NCI-H1417 treated with DMSO at 0.1 percent for 48 hours (cell line): ENCODE measurements at places on chromosomes 13 and 19.

- DNase-seq: no peak
Observed at GRCh38 chr13:50910485-50910805, 854 bp downstream of the RNASEH2B start.

DNA sequence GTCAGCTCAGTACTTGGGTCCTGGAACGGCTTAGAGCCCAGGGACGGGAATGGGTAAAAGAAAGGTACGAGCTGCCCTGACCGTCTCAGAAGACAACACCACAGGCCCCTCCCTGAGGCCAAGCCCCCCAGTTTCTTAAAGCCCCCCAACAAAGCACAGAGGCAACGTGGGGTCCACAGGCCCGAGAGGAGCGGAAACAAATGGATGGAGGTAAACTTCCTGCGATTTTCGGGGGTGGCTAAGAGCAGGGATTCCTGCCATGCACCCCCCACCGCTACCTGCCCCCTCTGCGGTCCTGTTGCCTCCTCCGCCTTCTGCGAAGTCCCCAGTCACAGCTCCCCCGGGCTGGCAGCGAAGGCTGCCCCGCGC lies 48.2 kb downstream of the PTPRS start:
- no peak for DNase-seq

DNA sequence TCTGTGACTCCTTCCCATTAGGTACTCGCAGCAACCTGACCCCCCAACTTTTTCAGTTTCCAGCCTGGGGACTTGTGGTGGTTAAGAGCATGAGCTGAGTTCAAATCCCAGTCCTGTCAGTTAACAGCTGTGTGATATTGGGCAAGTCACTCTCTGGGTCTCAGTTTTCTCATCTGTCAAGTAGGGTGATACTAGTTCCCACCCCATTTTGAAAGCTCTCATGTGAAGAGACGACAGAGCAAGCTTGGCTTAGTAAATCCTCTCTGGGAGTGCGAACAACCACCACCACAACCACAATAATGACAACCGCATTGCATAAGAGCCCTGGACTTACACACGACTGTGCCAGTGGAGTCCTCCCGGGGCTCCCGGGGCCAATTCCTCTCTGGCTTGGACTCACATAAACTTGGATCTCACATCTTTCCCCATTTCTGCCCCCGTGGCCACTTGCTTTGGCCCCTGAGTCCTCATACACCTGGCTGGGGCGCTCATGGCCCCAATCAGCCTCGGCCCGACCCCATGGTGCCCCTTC lies 454 bp downstream of the BLVRB start:
- DNase-seq: no peak

DNA sequence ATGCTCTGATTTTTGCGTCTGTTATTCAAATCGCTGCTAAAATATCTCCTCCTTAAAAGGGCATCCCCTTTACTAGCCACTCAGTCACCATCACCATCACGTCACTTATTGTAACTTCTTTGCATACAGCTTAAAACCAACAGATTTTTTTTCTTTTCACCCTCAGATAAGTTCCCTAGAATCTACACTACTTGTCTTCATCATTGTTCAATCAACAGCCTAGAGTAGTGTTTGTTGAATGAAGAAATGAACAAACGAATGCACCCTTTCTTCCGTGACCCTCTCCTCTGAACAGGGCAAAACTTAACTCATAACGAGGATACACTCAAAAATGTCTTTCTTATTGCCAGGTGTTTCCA lies 1.1 kb upstream of the AKAP11 start:
- DNase-seq: no peak

GRCh38 chr13:109647699-109648098 lies 138.7 kb downstream of the IRS2 start:
- no peak for DNase-seq

- DNase-seq: no peak
Observed at GRCh38 chr19:58325311-58326022, 1.3 kb upstream of the ZSCAN22 start.

- no peak for DNase-seq
Observed at GRCh38 chr13:98103942-98104880, 38.7 kb upstream of the FARP1 start.

DNA sequence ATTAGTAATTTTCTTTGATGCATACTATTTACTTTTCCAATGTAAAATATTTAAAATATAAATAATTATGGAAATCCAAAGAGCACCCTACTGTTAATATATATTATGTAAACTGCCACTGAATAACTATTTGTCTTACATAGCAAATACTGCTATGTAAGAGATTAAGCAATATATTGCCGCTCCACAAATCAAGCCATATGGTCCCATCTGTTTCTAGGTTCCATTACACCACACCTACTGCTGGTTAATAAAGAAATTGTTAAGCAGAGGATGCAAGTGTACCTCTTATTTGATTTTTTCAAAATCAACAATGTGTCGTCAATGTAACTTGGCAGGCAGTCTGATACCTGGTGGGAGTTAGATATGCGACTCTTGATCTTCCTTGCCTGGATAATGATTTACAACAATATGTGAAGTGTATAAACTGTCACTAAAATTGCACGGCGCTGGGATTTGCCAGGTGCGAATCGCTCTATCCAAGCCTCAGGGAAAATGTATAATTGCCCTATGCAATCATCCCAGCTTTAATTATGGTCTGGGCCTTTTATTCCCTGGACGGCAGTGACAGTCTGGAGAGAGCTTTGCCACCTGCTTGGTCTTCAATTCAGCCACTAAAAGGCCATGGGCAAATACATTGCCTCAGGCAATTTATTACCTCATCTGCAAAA lies 16.0 kb downstream of the SMAD9 start:
- peak; percentile 99 for DNase-seq

- no peak for DNase-seq
Observed at GRCh38 chr13:45412274-45413049, 5.7 kb downstream of the SLC25A30 start.

GRCh38 chr19:4367781-4368127 lies 24.4 kb downstream of the MPND start:
- no peak for DNase-seq

GRCh38 chr19:48696353-48697010 lies 711 bp downstream of the FUT2 start:
- no peak for DNase-seq

DNA sequence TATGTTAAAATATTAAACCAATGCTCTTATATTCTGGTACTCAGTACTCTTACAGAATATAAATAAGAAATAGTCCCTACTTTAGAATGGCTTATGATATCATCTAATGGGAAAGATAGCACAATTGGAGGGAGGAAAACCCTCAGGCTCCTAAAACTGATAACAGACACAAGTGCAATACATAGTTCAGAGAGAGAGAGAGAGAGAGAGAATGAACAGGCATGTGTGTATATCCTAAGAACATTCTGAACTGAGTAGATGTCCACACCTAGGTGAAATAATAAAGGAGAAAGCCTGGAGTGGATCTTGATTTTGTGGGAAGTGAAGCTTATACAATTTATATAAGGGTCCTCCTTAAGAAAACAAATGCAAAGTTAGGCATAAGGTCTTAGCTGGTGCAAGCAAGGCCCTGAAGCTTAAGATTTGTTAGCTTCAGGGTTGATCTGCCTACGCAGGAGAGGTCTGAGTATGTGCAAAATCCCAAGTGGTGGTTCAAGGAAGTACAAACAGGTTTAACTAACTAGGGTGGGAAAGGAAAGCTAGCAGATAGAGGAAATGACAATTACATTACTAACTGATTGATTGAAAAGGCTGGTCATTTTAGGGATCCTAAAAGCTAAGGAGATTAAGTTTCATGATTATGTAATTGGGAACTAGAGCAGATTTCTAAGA lies 53.3 kb downstream of the SOX21 start:
- no peak for DNase-seq

GRCh38 chr13:39874331-39875053 lies 219.0 kb downstream of the COG6 start:
- no peak for DNase-seq

GRCh38 chr13:77335543-77335942 lies 8.6 kb upstream of the MYCBP2 start:
- no peak for DNase-seq

GRCh38 chr13:59745392-59745788 lies 418.3 kb downstream of the DIAPH3 start:
- no peak for DNase-seq

GRCh38 chr13:48505012-48505411 lies 27.9 kb downstream of the RCBTB2 start:
- no peak for DNase-seq

DNA sequence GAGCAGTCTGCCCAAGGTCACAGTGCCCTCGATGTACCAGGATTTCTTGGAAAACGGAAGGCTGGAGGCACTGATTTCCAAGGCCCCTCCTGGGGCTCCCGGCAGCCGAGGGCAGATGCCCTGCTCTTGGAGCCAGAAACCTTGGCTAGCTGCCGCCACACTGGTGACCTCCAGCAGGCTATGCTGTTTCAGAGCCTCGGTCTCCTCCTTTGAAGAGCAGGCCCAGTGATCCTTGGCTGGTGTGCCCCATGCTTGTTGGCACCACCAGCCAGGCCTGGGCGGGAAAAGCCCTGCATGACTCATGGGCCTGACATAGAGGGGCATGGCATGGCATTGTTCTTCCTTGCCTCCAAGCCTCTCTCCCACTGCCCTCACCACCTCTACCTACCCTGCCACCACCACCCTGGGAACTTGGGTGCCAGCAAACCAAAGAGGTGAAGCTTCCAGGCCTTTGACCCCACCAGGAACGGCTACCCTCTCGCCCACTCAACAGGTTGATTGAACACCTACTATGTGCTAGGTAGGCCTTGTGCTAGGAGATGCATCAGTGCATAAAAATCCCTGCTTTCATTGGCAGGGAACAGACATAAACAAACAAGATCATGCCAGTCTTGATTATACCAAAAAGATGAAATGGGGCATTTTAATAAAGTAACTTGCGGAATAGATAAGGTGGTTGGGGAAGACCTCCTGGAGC lies 1.6 kb upstream of the CLEC11A start:
- no peak for DNase-seq

- DNase-seq: no peak
Observed at GRCh38 chr13:51764184-51765141, 39.5 kb downstream of the DHRS12 start.

DNA sequence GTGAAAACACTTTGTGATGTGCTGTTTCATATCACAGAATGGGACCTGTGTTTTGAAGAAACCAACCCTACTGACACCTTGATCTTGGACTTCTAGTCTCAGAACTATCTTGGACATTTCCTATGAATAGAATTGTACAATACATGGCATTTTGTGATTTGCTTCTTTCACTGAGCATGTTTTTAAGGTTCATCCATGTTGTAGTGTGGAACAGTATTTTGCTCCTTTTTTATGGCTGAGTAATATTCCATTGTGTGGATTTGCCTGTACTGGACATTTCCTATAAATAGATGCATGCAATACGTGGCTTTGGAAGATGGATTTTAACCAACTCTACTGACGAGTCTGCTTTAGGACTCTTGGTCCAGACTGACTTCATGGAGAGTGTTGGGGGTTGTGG lies 46.8 kb downstream of the VAV1 start:
- DNase-seq: no peak

GRCh38 chr19:32224371-32225244 lies 120.8 kb upstream of the ZNF507 start:
- no peak for DNase-seq

- DNase-seq: no peak
Observed at GRCh38 chr19:53538378-53539109, 599 bp downstream of the ZNF331 start.

DNA sequence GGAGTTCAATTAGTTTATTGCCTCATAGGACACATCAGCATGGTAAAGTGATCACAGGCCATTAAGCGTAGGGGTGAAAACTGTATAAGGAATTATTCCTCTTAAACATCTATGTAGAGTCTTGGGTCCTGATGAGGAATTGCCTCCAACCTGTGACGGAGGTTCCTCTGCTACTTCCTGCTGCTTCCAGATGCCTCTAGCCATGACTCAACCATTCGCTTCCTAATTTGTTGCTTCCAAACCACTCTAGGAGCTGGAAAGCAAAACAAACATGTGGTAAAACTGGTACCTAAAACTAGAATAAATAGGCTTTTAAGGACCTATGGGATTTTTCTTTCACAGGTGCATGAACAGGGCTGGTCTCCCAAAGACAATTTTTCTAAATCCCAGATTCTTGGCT lies 253.8 kb downstream of the KLF12 start:
- no peak for DNase-seq

DNA sequence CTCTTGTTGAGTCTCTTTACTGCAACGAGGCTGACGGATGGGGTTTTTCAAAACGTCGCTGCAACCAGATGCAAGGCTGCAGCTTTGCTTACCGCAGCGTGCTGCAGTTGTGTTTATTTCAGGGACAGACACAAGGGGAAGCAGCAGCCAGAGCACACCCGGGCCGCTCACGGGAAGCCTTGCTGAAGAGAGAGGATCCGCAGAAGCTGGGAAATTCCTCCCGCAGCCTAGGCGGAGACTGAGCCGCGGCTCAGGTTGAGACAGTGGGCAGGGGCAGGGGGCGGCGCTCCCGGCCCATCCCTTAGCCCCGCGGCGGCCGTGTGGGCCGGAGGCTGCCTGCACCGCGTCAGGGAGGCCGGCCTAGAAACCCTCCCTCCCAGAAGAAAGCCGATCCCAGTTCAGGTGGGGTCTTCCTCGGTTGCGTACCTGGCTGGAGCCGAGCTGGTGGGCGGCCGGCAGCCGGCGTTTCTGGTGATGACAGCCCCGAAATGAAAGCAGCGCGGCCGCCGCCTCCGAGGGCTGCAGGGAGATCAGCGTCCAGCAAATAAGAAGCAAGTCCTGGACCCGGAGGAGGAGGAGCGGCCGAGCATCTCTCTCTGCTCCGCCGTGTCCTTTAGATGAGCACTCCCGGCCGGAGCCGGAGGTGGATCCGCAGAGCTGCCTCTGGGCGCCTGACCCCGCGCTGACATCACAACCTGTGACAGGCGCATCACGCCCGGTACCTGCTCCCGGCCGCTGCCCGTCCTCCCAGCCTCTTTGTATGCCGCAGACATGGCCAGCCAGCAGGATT lies at the start of gene FRY:
TSS of gene FRY (plus strand) at position 750 of the 790 bp plus-strand sequence. CDS start at position 772, 22 bp downstream.
- no peak for DNase-seq

DNA sequence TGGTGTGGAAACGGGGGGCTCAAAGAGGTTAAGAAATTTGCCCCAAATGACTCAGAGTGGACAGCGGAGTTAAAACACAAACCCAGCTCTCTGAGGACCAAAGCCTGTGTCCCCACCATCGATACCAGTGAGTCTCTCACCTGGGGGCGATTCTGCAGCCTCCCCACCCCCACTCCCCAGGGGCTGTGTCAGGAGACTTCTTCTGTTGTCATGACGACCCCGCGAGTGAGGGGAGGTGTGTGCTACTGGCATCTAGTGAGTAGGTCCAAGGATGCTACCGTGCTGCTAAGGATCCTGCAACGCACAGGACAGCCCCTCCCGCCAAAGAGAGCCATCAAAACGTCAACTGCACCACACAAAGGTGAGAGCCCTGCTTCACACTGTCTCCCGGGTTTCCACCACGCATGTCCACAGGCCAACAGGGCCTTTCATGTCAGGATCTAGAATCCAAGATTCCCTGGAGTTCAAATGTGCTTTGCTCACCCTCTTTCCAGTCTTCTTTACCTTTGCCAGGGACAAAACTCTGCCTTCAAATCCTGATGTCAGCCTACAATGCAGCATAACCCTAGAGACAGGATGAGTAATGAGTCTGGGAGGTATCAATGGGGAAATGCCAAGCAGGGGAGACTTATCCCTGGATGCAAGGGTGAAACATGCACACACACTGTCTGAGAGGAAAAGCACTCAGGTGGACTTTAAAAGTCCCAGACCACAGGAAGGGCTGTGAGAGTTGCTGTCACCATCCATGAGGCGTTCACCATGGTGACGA lies 3.9 kb downstream of the RANBP3 start:
- no peak for DNase-seq

GRCh38 chr19:53998223-53998622 lies 6.8 kb downstream of the CACNG6 start:
- no peak for DNase-seq

GRCh38 chr19:52988506-52988905 lies 25.2 kb upstream of the ERVV-1 start:
- DNase-seq: no peak
